ENCODE measurements at places on chromosomes 13 and 19. TPM values are rescaled to one million over a fixed set of nuclear protein-coding genes. Genes with fewer than 3 reads are reported as not detected.

The SIGLEC12 gene
- not detected for total RNA-seq

- no peak for DNase-seq
- no peak overlapping the region for H3K27ac ChIP-seq
- no peaks in the 10 kb centered on the region for H3K27me3 ChIP-seq
- H3K4me3 ChIP-seq, result no peak overlapping the region
- peaks cover 12% of the 10 kb centered on the region for H3K4me1 ChIP-seq
- H3K36me3 ChIP-seq, result no peaks in the 10 kb centered on the region
Observed at GRCh38 chr13:91400063-91400399, 1.6 kb downstream of the GPC5 start.

The FFAR1 gene
- not detected for total RNA-seq

GRCh38 chr13:51971520-51972426, 39.5 kb downstream of the ATP7B start:
- H3K36me3 ChIP-seq, result no peaks in the 10 kb centered on the region
- no peaks in the 10 kb centered on the region for H3K4me1 ChIP-seq
- H3K4me3 ChIP-seq, result no peak overlapping the region
- no peak for DNase-seq
- H3K27me3 ChIP-seq, result no peaks in the 10 kb centered on the region
- no peak overlapping the region for H3K27ac ChIP-seq

The PLIN3 gene
- 93.8 TPM for total RNA-seq

The KIR3DL2 gene
- not detected for total RNA-seq

The RNF113B gene
- total RNA-seq, result not detected

DNA sequence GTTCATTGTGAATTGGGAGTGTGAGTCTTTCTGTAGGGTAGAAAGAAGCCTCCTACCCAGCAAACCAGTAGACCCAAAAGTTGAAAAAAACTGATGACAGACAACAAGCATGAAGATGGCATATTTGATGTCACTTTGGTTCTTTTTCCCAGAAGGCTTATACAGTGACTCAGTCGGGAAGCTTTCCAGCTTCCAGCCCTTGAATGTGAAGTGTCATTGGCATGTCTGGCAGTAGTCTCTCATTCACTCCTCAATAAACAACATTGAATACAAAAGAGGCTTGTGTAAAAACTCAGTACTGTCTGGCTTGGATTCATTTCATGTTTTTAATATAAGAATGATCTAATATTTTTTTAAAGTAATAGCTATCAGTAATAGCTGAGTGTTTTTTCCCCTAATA, 68.7 kb downstream of the IPO5 start:
- no peaks in the 10 kb centered on the region for H3K27me3 ChIP-seq
- peaks cover 2% of the 10 kb centered on the region for H3K36me3 ChIP-seq
- H3K27ac ChIP-seq, result no peak overlapping the region
- DNase-seq, result no peak
